H9 (cell line): ENCODE measurements at places on chromosomes 16 and 17. TPM values are rescaled to one million over a fixed set of nuclear protein-coding genes. Genes with fewer than 3 reads are reported as not detected.

The SLC12A3 gene
- not detected in 2 replicates for total RNA-seq

The RPGRIP1L gene
- total RNA-seq: 11.7 and 12.1 TPM in 2 replicates

The TSR1 gene
- total RNA-seq: 81.1 and 83.3 TPM in 2 replicates

The JPT2 gene
- 200 and 206 TPM in 2 replicates for total RNA-seq

The DHX58 gene
- total RNA-seq: 3.9 and 4.5 TPM in 2 replicates

The INCA1 gene
- 1.3 and 1.5 TPM in 2 replicates for total RNA-seq

The ABCC11 gene
- 0.24 and 0.33 TPM in 2 replicates for total RNA-seq

The STXBP4 gene
- 14.8 and 16.5 TPM in 2 replicates for total RNA-seq

DNA sequence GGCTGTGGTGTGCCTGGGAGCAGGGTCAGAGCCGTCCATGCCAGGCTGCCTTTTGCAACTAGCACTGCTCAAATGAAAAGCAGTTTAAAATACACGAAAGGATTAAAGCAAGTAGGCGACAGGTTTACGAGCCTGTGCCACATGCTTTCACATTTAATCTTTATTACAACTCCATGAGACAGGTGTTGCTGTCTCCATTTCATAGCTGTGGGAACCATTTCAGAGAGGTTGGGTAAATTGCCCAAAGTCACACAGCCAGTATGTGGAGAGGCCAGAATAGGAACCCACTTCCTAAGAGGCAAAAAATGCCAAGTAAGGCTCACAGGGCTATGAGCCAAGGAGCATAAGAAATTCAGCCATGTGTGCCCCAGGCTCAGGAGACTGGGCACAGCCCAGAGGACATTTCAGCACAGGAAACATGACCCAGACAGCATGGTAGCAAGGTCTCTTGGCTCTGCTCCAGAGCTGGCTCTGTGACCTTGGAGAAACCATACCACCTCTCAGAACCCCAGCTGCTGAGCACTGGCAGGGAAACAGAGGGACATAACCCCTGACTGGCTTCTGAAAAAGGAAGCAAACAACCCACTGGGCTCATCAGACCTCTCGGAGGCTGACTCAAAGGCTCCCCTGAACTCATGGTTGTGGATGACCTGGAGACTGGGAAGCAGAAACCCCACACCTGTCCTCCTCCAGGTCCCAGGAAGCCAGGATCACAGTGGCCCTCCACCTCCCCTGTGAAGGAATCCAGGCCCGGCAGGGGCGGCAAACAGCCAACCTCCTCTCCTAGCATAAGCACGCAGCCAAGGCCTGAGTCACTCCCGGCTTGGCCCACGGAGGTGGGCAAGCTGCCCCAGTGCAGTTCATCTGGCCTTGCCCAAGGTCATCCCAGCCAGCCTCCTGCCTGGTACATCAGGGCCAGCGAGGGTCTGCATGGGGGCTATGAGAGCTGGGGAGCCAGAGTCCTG lies 40.3 kb upstream of the MRPS23 start:
- DNase-seq: no peak

DNA sequence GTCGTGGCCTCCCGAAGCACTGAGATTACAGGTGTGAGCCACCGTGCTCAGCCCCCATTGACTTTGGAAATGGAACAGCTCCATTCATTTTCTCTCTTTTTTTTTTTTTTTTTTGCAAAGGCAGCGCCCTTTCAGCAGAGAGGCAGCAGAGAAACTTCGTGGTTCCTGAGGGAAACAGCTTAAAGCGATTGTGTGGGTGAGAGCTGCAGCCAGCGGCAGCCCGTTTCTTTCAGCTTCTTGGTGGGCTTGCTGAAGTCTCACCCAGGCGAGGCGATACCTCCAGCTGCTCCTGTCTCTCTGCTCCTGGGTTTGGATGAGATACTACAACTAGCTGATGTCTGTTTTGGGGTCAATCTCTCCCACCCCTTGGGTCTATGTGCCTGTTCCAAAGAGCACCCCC lies 7.7 kb downstream of the KDM8 start:
- no peak for DNase-seq

GRCh38 chr17:79932451-79933306 lies 93.4 kb upstream of the CBX4 start:
- DNase-seq: no peak

DNA sequence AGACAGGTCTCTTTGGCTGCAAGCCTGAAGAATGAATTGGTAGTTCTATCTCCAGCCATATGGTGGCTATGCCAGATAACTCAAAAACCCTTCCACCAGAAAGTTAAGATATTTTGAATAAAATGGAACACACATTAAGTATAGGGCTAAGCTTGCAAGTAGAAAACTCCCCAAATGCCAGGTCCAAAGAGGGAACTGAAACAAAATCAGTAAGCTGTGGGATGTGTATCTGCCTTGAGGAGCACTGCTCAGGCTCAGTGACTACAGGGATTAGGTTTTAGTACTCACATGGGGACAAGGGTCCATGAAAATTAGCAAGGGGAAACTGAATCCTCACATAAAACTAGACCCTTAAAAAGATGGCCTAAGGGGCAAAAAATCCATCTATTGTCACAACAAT lies 115.7 kb upstream of the PMFBP1 start:
- DNase-seq: no peak

- DNase-seq: no peak
These were observed 42.5 kb upstream of the CBFA2T3 start for GRCh38 chr16:89019511-89019910.

DNA sequence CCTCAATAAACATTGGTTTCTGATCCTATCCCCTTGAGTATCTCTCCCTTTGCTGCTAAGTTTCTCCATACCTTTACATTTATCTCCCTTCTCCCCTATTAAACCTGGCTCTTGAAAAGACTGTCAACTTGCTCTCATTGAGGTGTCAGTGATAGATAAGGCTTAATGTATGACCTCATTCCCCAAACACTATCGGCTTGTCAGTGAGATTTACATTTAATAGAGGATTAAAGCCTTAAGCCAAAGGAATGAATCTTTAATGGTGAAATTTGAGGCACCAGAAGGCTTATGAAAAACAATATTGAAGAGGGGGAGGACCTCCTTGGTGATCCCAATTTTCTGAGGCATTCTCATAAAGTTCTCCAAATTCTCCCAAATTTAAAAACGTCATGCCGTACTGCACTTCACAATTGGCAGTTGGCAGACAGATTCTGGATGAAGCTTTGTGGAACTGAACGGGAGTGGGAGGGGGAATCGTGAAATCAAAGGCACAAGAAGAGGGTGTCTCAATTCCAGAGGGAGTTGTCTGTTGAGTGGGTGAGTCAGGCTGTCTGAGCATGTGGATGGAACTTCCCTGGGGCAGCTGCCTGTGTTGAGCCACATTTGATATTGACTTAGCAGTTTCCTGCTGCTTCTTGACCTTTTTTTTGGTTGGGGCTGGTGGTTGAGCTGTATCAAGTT lies 478.8 kb downstream of the NPIPA7 start:
- DNase-seq: no peak

DNA sequence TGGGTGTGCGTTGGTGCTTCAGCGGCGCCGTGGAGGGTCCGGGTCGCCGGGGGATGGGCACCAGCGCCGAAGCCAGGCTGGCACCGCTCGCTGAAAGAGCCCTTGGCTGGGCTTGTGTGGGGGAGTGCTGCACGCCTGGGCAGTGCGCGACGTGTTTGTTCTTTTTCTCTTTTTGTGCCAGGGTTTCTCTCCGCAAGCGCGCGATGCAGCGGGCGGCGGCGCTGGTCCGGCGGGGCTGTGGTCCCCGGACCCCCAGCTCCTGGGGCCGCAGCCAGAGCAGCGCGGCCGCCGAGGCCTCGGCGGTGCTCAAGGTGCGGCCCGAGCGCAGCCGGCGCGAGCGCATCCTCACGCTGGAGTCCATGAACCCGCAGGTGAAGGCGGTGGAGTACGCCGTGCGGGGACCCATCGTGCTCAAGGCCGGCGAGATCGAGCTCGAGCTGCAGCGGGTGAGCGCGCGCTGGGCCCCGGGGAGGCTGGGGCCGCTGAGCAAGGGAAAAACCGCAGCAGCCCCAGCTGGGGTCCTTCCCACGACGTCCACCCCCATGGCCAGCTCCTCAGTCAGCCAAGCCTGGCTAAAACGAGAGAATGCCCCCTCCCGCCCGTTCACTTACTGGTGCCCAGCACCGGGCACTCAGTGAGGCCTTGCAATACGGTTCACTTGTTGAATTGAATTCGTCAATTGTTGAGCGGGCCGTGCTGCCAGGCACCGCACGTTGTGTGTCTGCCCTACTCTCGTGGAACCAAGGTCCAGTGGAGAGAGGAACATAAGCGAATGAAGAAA lies 541 bp downstream of the GPT2 start:
- no peak for DNase-seq

GRCh38 chr17:34532281-34533065 lies 46.9 kb upstream of the TMEM132E start:
- no peak for DNase-seq

GRCh38 chr17:40697297-40697696 lies 6.3 kb downstream of the KRT24 start:
- DNase-seq: no peak

GRCh38 chr16:86217001-86217890 lies 293.1 kb upstream of the FOXF1 start:
- DNase-seq: no peak

- no peak for DNase-seq
These were observed 474.8 kb downstream of the SHISA9 start for GRCh38 chr16:13376174-13376573.

- DNase-seq: no peak
These were observed 27.1 kb downstream of the MSI2 start for GRCh38 chr17:57283203-57283971.

GRCh38 chr16:56998861-56999260 lies 9.5 kb downstream of the NLRC5 start:
- DNase-seq: no peak

GRCh38 chr16:82044585-82044911 lies 9.5 kb downstream of the HSD17B2 start:
- no peak for DNase-seq

DNA sequence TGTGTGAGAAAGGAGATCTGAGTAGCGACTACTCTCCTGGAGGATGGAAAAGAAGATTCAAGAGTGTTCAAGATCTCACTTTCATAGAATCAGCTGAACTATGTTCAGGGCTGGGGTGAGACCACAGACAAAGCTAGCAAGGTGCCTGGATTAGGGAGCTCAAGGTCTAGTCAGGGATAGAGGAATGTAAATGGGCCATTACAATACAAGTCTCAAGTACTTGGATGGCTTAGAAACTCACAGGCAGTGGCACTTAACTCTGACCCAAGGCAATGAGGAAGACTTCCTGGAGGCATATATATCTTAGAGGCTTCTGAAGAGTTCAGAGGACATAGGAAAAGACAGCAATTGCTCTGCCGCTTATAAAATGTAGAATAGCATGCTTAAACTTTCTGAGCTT lies 184.9 kb upstream of the CDH11 start:
- DNase-seq: no peak

DNA sequence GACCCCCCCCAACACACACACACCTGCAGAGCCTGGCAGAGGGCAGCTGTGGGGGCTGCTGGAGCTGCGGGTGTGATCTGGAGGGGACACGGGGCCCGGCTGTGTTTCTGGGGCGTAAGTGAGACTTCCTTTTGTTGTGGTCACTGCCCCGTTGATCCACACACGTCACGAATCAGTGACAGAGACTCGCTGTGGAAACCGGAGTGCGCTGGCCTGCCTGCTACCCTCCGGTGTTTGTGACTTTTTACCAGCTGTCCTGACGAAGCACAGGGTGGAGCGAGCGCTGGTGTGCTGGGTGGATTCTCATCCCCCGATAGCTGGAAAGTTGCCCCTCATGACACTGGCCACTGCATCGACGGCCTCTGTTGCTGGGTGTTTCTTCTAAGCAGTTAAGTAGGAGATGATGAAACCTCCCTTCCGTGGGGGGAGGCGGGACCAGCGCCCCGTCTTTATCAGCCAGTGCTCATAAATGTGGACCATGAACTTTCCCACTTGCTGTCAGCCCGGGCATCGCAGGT lies 2.3 kb downstream of the METRNL start:
- no peak for DNase-seq

DNA sequence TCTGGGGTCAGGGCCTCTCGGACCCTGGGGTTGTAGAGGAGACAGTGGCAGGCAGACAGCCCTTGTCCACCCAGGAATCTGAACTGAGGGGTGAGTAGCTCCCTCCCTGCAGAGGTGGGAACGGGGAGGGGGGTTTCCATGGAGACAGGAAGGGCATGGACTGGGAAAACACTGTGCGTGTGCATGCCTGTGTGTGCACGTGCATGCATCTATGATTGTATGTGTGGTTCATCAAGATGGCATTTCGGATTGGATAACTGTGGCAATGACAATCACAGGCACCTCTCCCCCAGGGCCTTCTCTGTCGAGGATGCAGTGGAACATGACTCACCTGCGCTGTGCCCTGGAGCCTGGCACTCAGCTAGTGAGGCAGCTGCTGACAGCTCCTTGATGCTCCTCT lies 6.1 kb upstream of the CD300C start:
- no peak for DNase-seq

GRCh38 chr17:64066716-64067115 lies 46.3 kb upstream of the ICAM2 start:
- DNase-seq: no peak

- DNase-seq: peak; percentile 95
These were observed at the start of gene ECI1 for GRCh38 chr16:2251296-2252111. TSS of gene ECI1 (minus strand) at chr16:2251587. CDS start at chr16:2251566, 21 bp downstream.

GRCh38 chr17:41864498-41864835 lies 756 bp downstream of the KLHL11 start:
- no peak for DNase-seq

GRCh38 chr17:1275962-1276736 lies 3.3 kb upstream of the TRARG1 start:
- peak; percentile 85 for DNase-seq

- DNase-seq: no peak
These were observed 7.8 kb downstream of the NTN1 start for GRCh38 chr17:9028988-9029570.

- no peak for DNase-seq
These were observed 74.4 kb upstream of the SMIM36 start for GRCh38 chr17:55585629-55586028.
